Left renal pelvis (tissue), 4 donors: ENCODE measurements at places on chromosomes 3 and 15.

DNA sequence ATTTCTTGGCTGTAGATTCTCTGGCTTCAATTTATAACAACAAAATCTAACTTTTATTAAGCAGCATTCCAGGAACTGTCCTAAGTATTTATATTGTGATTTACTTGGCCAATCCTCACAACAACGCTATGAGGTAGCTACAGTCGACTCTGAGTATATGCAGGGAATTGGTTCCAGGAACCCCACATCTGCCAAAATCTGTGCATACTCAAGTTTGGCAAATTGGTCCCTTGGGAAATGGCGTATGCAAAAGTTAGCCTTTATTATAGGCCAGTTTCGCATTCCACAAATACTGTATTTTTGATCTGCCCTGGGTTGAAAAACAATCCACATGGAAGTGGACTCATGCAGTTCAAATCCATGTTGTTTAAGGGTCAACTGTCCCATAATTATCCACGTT is 53.9 kb downstream of the RAP2B start:
- DNase-seq = no peak

- no peak for DNase-seq
Measured at GRCh38 chr15:60906146-60906674, 322.9 kb downstream of the RORA start.

GRCh38 chr15:27196691-27197090 is 225.7 kb downstream of the GABRG3 start:
- no peak for DNase-seq

- DNase-seq = no peak
Measured at GRCh38 chr3:164377466-164377865, 700.8 kb downstream of the SI start.
